Colonic mucosa (tissue), 4 donors: ENCODE measurements at places on chromosomes 7 and 10.

- DNase-seq: peak; percentile 60
Measured at GRCh38 chr10:135132-135600, at the start of gene ZMYND11. Gene ZMYND11, plus strand, starts transcription at chr10:135455. Its CDS starts 44,558 bp downstream, at chr10:180013.

DNA sequence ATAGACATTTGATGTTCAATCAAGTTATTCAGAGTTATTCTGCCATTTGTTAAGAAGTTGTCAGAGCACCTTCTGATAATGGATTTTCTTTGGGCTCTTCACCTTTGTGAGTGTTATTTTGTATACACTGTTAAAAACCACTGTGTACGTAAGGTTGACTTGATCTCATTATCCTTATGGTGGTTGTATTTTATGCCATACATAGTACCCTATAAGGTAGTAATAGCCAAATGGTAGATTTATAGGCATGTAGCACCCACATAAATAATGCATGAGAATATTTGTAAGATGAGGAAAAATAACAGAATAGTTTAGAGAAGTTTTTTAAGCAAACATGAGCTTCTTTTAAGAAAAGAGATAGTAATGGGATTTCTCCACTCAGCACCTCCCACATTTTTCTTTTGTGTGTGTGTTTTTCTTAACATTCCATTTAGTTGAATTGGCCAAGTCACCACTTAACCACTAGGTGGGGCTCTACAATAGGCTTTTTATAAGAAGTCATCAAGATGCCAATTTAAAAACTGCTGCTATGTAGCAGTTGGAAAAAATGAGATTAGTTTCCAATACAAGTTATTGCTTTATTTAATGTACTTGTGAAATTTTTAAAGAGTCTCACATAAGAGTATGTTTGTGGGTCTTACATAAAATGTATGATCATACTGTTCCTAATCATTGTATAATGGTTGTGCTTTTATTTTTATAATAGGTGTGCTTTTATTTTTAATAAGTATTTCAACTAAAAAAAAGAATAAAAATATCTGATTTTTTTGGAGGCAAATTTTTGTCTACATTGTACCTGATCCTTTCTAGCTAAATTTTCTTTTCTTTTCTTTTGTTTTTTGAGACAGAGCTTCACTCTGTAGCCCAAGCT lies 41.1 kb upstream of the STMP1 start:
- peak; percentile 39 for DNase-seq

DNA sequence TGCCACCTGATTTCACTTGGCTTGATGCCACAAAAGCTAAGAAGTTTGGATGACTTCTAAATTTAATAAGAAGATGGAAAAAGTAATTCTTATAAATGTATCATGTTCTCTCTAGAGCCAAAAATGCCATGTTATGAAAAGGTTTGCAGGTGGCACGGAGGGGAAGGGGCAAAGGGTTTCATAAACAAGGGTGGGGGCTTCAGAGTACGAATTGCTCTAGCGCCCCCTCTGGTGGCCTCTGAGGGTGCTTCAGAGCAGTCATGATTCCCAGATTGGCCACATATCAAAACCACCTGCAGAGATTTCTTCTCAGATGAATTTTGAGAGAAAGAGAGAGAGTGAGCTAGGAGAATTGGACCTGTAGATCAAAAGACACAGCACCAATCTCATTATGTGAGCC lies 208.6 kb upstream of the YAE1 start:
- DNase-seq: no peak

- no peak for DNase-seq
Measured at GRCh38 chr7:25216837-25217236, 11.4 kb downstream of the NPVF start.

GRCh38 chr10:8150401-8150905 lies 96.0 kb downstream of the GATA3 start:
- DNase-seq: no peak

DNA sequence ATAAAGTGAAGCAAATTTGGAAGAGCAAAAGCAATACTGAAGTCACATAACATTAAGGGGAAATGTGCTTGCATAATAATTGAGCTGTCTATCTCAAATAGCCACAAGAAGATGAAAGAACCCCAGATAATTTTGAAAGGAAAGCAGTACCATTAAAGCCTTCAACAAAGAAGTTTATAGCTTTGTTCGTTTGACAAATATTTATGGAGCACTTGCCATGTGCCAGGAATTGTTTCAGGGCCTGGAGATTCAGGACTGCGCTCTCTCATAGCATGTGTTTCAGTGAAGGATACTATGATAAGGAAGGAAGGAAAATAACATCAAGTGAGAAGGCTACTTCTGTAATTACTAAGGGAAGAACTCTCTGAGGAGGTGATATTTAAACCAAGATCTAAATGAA lies 212.3 kb upstream of the CSTF2T start:
- DNase-seq: no peak

DNA sequence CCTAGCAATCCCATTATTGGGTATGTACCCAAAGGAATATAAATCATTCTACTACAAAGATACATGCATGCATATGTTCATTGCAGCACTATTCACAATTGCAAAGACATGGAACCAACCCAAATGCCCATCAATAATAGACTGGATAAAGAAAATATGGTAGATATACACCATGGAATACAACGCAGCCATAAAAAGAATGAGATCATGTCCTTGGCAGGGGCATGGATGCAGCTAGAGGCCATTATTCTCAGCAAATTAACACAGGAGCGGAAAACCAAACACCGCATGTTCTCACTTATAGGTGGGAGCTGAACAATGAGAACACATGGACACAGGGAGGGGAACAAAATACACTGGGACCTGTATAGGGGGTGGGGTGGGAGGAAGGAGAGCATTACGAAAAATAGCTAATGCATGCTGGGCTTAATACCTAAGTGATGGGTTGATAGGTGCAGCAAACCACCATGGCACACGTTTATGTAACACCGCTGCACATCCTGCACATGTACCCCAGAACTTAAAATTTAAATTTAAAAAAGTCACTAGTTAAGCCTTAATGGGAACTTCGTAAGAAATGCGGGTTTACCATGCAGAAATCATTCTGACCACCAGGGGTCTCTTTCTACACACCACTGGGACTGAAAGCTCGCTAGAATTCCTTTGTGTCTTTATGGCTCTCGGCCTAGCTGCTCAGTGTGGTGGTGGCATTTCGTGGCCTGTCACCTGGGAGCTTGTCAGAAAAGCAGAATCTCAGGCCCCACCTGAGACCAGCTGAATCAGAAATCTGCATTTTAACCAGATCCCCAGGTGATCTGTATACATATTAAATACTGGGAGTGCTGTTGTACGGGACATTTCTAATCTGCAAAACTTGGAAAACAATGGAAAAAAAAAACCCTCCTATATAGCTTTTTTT lies 9.5 kb downstream of the ANKRD1 start:
- DNase-seq: peak; percentile 62

GRCh38 chr10:131731780-131732630 lies 168.8 kb upstream of the PPP2R2D start:
- DNase-seq: no peak

GRCh38 chr7:47035522-47035921 lies 546.4 kb downstream of the TNS3 start:
- DNase-seq: no peak

DNA sequence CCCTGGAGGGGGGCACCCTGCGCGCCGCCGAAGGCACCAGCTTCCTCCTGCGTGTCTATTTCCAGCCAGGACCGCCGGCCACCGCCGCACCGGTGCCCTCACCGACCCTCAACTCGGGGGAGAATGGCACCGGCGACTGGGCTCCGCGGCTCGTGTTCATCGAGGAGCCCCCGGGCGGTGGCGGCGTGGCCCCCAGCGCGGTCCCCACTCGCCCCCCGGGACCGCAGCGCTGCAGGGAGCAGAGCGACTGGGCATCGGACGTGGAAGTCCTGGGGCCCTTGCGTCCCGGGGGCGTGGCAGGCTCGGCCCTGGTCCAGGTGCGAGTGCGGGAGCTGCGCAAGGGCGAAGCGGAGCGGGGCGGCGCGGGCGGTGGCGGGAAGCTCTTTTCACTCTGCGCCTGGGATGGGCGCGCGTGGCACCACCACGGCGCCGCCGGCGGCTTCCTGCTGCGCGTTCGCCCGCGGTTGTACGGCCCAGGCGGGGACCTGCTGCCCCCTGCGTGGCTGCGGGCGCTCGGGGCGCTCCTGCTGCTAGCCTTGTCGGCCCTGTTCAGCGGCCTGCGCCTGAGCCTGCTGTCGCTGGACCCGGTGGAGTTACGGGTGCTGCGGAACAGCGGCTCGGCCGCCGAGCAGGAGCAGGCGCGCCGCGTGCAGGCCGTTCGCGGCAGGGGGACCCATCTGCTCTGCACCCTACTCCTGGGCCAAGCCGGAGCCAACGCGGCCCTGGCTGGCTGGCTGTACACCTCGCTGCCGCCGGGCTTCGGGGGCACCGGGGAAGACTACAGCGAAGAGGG lies 594 bp downstream of the CNNM1 start:
- DNase-seq: no peak

- DNase-seq: no peak
Measured at GRCh38 chr10:87596351-87596750, 63.3 kb upstream of the PAPSS2 start.

DNA sequence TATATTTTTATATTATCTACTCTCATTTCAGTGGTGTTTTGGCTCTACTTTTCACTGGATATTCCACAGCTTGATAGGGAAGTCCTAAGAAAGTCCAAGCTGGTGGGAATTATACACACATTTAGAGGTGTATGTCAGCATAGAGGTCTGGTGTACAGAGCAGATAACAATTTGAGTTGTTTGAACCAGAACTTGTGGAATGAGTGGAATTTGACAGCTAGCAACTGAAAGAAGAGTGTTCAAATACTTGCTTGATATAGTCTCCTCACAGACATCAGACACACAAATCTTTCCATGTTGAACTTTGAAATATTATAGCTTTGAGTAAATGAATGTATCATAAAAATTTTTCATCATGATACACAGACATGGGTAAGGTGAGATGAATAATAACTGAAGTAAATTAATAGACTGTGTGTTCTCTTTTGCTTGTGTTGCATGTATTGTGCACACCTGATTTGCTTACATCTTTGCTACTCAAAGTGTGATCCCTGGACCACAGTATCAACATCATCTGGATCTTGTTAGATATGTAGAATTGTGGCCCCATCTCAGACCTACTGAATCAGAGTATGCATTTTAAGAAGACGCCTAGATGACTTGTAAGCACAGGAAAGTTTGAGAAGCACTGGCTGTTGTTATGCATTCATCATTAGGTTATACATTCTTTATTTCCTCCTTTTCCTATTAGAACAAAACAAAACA lies 91.5 kb downstream of the ABCA13 start:
- DNase-seq: no peak

- no peak for DNase-seq
Measured at GRCh38 chr7:107989618-107990373, 13.2 kb downstream of the LAMB1 start.

GRCh38 chr10:100696477-100696901 lies 48.9 kb upstream of the PAX2 start:
- no peak for DNase-seq

GRCh38 chr7:24825381-24825794 lies 68.1 kb upstream of the GSDME start:
- no peak for DNase-seq

- DNase-seq: no peak
Measured at GRCh38 chr10:57959318-57960006, 308.2 kb downstream of the IPMK start.

GRCh38 chr7:148173369-148173768 lies 417.2 kb upstream of the C7orf33 start:
- no peak for DNase-seq

GRCh38 chr7:65980478-65981250 lies 1.3 kb downstream of the GUSB start:
- DNase-seq: peak; percentile 50

- peak; percentile 61 for DNase-seq
Measured at GRCh38 chr10:114239117-114239993, at the start of gene VWA2. Gene VWA2, plus strand, starts transcription at chr10:114239254. Its CDS starts 9,460 bp downstream, at chr10:114248714.

- no peak for DNase-seq
Measured at GRCh38 chr10:110566472-110567200, 859 bp upstream of the SMC3 start.

- peak; percentile 72 for DNase-seq
Measured at GRCh38 chr10:72340510-72341261, 14.0 kb downstream of the DNAJB12 start.

DNA sequence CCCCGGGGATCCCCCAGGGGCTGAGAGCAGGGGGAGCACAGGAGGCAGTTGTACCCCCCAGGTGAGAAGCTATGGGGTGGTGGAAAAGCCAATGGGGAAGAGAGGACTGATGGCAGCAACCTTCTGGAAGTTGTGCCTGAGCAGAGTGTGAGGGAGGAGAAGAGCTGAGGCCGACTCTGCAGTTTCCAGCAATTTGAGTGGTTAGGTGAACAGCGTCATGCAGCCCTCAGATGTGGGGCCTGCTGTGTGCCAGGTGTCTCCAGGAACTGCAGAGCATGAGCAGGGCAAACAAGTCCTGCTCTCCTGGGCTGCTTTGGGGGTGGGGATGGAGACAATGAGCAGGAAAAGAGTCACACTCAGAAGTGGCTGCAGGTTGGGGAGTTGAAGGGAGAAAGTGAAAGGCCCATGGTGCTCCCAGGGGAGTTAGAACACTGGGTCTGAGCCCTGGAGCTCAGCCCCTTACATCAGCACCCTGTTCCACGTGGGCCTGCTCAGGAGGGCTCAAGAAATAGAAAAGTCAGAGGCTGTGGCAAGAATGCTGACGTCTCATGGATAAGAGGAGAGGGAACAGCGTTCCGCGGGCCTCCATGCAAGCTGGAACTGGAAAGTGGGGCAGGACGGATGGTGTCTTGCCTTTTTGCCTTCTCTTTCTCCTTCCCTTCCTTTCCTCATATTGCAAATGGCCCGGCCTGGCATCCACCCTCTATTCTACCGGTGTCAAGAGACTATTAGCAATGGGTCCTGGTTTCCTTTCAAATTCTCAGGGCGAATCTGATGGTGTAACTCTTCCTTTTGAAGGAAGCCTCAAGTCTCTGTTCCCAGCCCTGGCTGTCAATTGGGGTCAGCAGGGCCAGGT lies 4.0 kb upstream of the AFAP1L2 start:
- no peak for DNase-seq

- no peak for DNase-seq
Measured at GRCh38 chr10:128398118-128398517, 271.9 kb upstream of the MKI67 start.

DNA sequence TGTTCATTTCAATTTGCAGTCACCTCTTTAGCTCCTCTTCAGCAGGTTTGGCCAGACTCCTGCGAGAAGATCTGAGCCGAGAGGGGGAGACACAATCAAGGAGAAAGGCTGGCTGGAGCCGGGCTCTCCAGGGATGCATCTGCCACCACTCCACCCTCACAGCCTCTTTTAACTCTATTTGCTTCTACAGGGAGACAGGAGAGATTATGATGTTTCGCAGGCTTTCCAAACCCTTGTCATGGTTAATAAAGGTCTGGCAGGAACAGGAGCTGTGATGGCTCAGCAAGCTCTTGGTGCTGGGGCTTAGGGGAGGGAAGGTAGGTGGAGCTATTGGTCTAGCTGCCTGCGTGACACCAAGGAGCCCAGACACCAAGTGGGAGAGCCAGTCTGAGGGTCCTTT lies 448.1 kb upstream of the PODXL start:
- no peak for DNase-seq

- DNase-seq: no peak
Measured at GRCh38 chr7:115812794-115813193, 217.8 kb downstream of the TFEC start.
